ENCODE measurements at places on chromosomes 7 and 10.

- H3K36me3 ChIP-seq: no peaks in the 10 kb centered on the region
- H3K4me1 ChIP-seq: peaks cover 6% of the 10 kb centered on the region
- no peak overlapping the region for H3K4me3 ChIP-seq
- H3K27ac ChIP-seq: no peak overlapping the region
Observed at GRCh38 chr10:68144709-68145108, 35.4 kb downstream of the MYPN start.

DNA sequence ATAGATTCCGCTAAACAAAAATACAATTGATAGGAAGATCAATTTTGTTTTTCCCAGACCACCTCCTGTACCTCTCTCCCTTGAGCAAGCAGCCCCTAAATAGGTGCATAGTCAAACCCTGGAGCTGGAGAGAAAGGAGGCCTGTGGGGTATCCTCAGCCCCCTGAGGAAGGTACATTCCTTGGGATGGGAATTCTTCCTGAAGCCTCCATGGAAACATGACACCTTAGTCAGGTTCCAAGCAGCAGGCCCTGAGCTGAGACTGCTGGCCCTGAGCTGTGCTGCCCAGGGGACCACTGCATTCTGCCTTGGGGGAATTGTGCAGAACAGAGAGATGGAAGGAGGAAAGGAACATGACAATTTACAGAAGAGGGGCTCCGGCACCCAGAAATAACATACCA lies 7.4 kb downstream of the HNRNPF start:
- peaks cover 52% of the 10 kb centered on the region for H3K4me1 ChIP-seq
- no peak overlapping the region for H3K4me3 ChIP-seq
- no peak for DNase-seq
- peaks cover 7% of the 10 kb centered on the region for H3K36me3 ChIP-seq
- H3K27me3 ChIP-seq: no peaks in the 10 kb centered on the region

DNA sequence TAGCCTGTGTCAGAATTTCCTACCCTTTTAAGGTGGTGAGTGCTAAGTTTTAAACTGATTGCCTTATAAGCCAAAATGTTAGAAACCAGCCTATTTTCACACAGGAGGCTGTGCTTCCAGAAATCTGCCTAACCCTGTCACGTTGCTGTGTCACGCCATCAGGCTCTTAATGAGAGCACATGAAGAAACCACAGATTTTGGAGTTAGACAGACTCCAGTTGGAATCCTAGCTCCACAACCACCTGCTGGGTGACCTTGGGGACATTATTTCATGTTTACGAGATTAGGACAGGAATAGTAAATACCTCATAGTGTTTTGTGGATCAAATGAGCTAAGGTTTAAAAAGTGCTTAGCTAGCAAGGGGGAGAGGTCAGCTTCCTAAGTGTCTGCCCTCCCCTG lies 321.8 kb downstream of the DPP6 start:
- no peaks in the 10 kb centered on the region for H3K4me1 ChIP-seq
- H3K27me3 ChIP-seq: no peaks in the 10 kb centered on the region
- DNase-seq: no peak
- no peak overlapping the region for H3K4me3 ChIP-seq

DNA sequence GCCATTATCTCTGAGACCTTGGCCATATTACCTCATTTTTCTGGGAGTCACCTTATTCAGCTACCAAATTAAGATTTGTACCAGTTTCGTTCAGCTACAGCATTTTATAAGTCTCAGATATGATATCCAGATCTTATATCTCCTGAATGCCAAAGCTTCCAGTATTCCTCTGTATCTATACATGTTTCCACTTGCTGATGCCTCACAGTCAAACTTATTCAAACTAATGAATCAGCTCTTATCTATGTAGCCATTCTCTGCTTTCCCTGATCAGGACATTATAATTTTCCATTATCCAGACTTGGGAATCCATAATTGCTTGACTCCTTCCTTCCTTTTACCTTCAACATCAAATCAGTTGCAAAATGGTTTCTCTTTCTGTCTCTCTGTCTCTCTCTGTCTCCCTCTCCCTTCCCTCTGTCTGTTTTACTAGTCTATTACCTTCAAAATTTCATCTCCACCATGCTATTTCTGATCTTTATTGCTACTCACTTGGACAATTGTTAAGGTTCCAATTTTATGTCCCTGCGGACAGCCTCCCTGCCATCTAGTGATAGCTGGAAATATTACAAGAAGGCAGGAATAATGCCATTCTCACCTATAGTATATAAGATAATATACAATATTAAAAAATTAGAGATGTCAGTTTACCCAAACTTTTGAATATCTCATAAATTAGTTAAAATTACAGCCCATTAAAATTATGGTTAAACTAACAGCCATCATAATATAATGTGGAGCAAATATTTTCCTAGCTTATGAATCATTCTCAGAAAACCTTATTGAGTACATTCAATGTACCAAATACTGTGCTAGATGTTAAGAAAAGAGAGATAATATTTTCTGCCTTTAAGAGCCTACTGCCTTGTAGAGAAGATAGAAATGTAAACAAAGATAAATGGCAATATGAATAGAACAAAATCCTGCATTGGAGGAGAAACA lies 89.8 kb downstream of the PCLO start:
- no peak for DNase-seq
- no peaks in the 10 kb centered on the region for H3K36me3 ChIP-seq
- H3K27ac ChIP-seq: no peak overlapping the region
- no peak overlapping the region for H3K4me3 ChIP-seq

GRCh38 chr10:32023264-32023663 lies 33.0 kb downstream of the KIF5B start:
- H3K27me3 ChIP-seq: no peaks in the 10 kb centered on the region
- H3K4me1 ChIP-seq: no peaks in the 10 kb centered on the region
- H3K27ac ChIP-seq: peak overlapping the region; percentile 6
- no peak overlapping the region for H3K4me3 ChIP-seq

- no peak overlapping the region for H3K4me3 ChIP-seq
- DNase-seq: no peak
- no peaks in the 10 kb centered on the region for H3K36me3 ChIP-seq
- H3K4me1 ChIP-seq: peaks cover 9% of the 10 kb centered on the region
Observed at GRCh38 chr7:78329001-78329655, 530.6 kb downstream of the PHTF2 start.

DNA sequence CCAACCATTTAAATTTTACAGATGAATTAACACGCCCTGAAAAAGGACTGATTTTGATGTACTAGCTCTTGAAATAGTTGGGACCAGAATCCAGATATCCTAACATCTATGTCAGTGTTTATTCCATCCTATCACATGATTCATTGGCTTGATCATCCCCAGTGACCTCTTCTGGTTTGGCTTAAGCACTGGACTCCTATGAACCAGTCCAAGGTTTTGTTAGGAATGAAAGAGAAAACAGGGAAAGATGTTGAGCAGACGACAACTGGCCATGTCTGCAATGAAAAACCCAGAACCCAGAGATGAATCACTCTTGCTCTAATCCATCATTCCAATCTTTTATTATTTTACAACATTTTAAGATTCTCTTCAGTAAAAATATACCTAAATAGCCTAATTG lies 1080.9 kb downstream of the SORCS1 start:
- DNase-seq: no peak
- H3K4me3 ChIP-seq: no peak overlapping the region
- H3K27ac ChIP-seq: no peak overlapping the region

- no peaks in the 10 kb centered on the region for H3K27me3 ChIP-seq
- no peaks in the 10 kb centered on the region for H3K4me1 ChIP-seq
- DNase-seq: no peak
- no peaks in the 10 kb centered on the region for H3K36me3 ChIP-seq
- no peak overlapping the region for H3K4me3 ChIP-seq
Observed at GRCh38 chr7:69309601-69310000, 288.7 kb upstream of the AUTS2 start.

- H3K27ac ChIP-seq: peak overlapping the region; percentile 87
- H3K4me1 ChIP-seq: peaks cover 29% of the 10 kb centered on the region
- H3K36me3 ChIP-seq: peaks cover 39% of the 10 kb centered on the region
- no peaks in the 10 kb centered on the region for H3K27me3 ChIP-seq
Observed at GRCh38 chr7:66140924-66141323, 26.3 kb downstream of the CRCP start.

GRCh38 chr7:144588559-144589051 lies 185.1 kb upstream of the NOBOX start:
- DNase-seq: no peak
- H3K4me1 ChIP-seq: peaks cover 7% of the 10 kb centered on the region
- H3K27ac ChIP-seq: no peak overlapping the region
- H3K36me3 ChIP-seq: no peaks in the 10 kb centered on the region

DNA sequence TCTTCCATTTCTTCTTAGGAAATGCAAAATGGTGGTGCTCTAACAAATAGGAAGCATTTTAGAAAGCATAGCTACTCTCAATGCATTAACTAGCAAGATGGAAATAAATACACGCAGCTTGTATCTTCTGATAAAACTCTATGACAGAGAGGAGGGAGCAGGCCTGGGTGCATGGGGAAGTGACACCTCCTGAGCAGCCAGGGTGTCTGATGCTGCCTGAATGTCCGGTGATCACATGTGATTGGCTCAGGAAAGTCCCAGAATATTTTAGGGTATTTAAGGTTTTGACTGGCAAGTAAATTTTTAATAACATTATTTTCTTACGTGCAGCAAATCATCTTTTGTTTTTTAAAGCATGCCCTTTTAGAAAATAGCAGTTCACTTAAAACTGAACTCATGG lies 261.0 kb upstream of the KLF6 start:
- no peak overlapping the region for H3K27ac ChIP-seq
- no peak overlapping the region for H3K4me3 ChIP-seq
- no peak for DNase-seq

DNA sequence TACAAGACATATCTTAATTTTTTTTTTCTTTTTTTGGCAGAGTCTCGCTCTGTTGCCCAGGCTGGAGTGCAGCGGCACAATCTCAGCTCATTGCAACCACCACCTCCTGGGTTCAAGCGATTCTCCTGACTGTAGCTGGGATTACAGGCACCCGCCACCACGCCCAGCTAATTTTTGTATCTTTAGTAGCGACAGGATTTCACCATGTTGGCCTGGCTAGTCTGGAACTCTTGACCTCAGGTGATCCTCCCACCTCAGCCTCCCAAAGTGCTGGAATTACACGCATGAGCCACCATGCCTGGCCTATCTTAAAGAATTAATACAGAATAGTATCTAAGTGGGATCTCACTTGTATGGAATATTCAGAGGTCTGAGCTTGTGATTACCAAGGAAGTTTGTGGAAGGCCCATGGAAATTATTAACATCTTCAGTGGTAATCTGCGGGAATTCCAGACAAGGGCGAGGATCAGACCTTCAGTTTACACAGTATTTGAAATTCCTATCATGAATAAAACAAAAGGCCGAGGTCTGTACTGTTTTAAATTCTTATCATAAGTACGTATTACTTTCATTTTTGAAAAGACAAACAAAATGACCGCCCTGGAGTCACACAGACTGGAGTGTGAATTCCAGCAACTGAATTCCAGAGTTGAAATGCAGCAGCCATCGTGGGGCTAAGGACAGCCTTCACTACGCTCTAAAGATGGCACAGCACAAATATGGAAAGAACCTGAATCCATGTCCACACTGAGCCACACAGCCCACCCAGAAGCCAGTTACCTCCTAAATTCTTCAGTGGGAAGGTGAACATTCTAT lies 16.7 kb downstream of the GPRIN2 start:
- H3K27me3 ChIP-seq: peaks cover 2% of the 10 kb centered on the region
- H3K36me3 ChIP-seq: no peaks in the 10 kb centered on the region
- no peak for DNase-seq
- peak overlapping the region; percentile 61 for H3K4me3 ChIP-seq
- H3K27ac ChIP-seq: peak overlapping the region; percentile 92
- peaks cover 17% of the 10 kb centered on the region for H3K4me1 ChIP-seq

GRCh38 chr7:46153583-46153950 lies 232.5 kb upstream of the IGFBP3 start:
- no peak overlapping the region for H3K4me3 ChIP-seq
- no peaks in the 10 kb centered on the region for H3K27me3 ChIP-seq
- H3K27ac ChIP-seq: no peak overlapping the region

DNA sequence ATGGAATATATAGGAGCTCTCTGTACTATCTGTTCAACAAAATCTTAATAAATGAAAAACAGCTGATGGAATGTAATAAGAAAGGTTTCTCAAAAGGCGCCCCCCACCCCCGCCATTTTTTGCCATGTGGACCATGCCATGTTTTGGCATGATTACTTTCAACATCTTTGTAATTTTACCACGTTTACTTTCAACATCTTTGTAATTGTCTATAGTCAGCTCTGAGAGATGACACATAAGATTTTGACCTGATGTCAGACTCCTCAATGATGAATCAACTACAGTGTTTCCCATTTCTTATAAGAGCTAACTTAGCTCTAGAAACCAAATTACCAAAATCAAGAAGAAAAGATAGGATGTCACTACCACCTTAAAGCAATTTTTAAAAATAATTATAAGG lies 144.9 kb upstream of the AHR start:
- no peak for DNase-seq
- no peaks in the 10 kb centered on the region for H3K27me3 ChIP-seq
- H3K4me1 ChIP-seq: peaks cover 3% of the 10 kb centered on the region
- no peak overlapping the region for H3K27ac ChIP-seq
- no peak overlapping the region for H3K4me3 ChIP-seq

- H3K36me3 ChIP-seq: no peaks in the 10 kb centered on the region
- H3K27ac ChIP-seq: no peak overlapping the region
- H3K27me3 ChIP-seq: no peaks in the 10 kb centered on the region
- peaks cover 10% of the 10 kb centered on the region for H3K4me1 ChIP-seq
- no peak overlapping the region for H3K4me3 ChIP-seq
Observed at GRCh38 chr7:127760436-127761031, 108.5 kb downstream of the SND1 start.

DNA sequence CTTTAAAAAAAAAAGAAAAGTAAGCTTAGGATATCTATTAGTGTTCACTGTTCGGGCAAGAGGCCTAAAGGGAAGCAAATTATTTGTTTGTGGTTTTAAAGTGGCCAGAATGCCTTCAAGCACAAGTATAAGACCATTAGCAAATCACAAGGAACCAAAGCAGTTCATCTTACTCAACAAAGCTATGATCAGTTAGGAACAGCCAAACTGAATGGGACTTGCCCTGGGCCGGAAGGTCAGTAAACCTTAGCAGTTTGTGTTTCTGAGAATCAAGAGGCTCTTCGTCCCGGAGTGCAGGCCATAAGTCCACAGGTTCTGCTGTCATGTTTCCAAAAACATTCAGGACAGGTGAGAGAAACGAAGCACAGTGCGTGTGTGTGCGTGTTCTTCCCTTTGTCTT lies 4.5 kb downstream of the FBXW4 start:
- H3K4me3 ChIP-seq: no peak overlapping the region
- H3K27ac ChIP-seq: no peak overlapping the region
- H3K36me3 ChIP-seq: peaks cover 10% of the 10 kb centered on the region
- peaks cover 49% of the 10 kb centered on the region for H3K4me1 ChIP-seq
- DNase-seq: no peak
- H3K27me3 ChIP-seq: no peaks in the 10 kb centered on the region
